ENCODE measurements at places on chromosomes 1 and 21. TPM values are rescaled to one million over a fixed set of nuclear protein-coding genes. Genes with fewer than 3 reads are reported as not detected.

DNA sequence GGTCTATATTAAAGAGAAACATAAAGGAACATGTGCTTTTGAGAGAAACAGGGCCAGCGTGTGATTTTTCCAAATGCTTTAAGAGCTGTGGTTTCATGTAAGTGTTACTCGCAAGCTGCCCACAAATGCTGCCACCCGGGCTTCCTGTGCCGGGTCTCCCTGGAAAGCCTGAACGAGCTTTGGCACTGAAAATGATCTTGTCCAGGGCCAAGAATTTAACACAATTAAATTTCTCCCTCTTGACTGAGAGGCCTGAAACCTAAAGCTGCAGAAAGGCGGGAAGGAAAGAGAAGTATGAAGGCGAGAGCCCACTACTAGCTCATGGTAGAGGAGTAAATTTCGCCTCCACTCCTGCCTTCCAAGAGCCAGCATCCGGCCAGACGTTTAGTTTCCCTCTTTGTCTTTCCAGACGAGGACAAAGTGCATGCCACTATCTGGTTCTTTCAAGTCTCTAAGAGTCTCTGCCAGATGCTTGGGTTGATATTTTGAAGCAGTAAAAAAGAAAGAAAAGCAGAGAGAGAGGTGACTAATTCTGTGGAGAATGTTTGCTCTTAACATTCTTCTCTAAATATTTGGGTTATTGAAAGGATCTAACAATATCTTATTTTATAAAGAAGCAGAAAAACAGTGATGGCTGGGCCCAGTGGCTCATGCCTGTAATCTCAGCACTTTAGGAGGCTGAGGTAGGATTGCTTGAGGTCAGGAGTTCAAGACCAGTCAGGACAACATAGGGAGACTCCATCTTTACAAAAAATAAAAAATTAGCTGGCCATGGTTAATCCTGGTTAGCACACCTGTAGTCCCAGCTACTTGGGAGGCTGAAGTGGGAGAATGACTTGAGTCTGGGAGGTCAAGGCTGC is 100.0 kb upstream of the HNRNPU start:
- no peak for DNase-seq

ALX3 gene
- not detected for total RNA-seq

GRCh38 chr1:67060811-67061218 is 6.9 kb upstream of the SLC35D1 start:
- no peak for DNase-seq

GRCh38 chr1:159132271-159132881 is 39.0 kb upstream of the CADM3 start:
- peak; percentile 71 for DNase-seq

FMO2 gene
- 59.4 TPM for total RNA-seq

DNA sequence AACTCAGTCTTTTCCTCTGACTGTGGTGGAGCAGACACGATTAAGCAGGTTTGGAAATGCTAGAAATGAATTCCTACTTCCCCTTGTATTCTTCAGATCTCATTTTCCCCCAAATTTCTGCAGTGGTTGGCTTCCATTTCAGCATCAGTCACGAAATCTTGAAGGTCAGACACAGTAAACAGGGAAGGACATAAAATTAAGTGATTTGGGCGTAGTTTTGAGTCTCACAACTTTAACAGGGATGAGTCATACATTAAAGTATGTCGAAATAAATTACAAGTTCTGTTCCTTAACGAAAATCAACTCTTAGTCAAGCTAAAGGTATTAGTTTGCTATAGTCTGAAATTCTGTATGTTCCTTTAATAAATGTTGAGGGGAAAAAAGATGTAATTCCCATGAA is 61.1 kb downstream of the HNRNPR start:
- no peak for DNase-seq

DNA sequence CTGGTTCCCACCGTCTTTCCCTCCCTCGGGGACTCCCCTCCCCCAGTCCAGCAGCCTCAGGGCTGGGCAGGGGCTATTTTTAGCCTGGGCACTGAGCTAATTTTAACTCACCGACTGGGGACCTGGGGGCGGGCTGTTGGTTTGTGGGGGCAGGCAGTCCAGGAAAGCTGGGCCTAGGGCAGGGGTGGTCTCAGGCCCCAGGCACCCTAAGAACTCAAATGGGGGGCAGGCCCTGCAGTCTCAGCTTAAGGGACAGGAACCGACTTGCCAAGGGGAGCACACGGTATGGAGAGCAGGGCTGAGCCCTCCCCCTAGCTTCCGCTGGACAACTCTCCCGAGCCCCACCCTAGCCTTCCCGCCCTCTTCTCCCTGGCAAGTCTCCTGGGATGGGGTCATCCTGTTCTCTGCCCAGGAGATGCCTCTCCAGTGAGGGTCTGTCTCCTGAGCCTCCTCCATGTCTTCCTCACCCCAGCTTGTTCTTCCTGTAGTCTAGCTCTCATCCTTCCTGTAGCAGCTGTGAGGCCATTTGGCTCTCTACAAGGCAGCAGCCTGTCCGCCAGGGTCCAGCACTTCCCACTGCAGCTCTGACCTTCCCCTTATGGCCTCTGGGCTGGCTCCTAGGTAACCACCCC is 10.1 kb downstream of the MEF2D start:
- no peak for DNase-seq

DNA sequence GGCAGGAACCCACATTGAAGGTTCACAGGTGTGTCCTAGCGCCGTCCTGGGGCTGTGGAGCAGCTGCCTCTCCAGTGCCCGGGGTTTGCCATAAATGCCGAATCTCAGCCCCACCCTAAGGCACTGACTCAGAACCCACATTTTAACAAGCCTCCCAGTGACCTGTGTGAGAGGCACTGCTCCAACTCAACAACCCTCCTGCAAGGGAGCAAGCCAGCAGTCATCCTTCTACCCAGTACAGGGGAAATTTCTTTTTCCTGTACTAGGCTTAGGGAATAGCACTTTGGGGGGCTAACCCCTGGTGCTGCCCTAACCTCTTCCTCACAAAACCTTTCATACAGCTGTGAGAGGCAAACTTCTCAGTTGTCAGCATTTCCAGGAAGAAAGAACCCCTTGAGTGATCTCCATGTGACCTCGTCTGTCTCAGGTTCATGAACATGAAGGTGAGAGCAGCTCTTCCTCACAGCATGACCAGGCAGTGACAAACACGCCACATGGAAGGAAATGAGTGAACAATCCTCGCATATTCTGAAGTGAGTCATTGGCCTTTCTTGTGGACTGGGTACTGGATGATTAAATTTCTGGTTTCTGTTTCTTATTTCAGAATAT is 11.4 kb upstream of the BCAR3 start:
- DNase-seq: no peak

PROX1 gene
- total RNA-seq: 82.9 TPM

GRCh38 chr1:45205011-45205909 is 1.1 kb downstream of the ZSWIM5 start:
- DNase-seq: no peak

DNA sequence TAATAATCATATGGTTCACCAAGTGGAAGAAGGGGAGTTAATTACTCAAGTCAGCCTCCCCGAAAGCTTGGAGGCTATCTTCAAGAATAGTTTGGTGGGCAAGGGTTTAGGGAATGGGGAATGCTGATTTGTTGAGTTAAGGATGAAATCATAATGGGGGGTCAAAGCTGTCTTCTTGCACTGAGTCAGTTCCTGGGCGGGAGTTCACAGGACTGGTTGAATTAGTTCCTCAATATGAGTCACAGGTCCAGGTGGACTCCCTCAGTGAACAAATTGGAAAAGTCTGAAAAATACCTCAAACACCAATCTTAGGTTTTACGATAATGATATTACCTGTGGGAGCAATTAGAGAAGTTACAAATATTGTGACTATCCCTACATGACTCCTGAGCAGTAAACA is 115.2 kb upstream of the COA6 start:
- no peak for DNase-seq

KIAA0040 gene
- 22.8 TPM for total RNA-seq

DNA sequence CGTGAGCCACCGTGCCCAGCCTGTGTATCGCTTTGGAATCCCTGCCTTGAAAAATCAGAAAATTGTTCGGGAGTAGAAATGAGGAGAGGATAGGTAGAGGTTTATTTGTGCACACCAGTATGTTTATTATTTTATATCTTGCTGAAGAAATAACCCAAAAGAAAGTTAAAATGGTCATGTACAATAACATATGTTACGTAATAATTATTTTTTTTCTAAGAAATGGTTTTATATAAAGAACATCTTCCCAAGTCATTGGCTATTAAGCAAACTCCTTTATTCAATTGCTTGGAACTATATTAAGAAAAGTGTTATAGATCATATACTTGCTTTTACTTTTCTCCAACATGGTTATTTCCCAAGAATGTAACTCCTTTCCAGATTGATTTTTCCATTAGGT is 171.8 kb downstream of the PHTF1 start:
- DNase-seq: no peak

CHRNB2 gene
- total RNA-seq: not detected

DNA sequence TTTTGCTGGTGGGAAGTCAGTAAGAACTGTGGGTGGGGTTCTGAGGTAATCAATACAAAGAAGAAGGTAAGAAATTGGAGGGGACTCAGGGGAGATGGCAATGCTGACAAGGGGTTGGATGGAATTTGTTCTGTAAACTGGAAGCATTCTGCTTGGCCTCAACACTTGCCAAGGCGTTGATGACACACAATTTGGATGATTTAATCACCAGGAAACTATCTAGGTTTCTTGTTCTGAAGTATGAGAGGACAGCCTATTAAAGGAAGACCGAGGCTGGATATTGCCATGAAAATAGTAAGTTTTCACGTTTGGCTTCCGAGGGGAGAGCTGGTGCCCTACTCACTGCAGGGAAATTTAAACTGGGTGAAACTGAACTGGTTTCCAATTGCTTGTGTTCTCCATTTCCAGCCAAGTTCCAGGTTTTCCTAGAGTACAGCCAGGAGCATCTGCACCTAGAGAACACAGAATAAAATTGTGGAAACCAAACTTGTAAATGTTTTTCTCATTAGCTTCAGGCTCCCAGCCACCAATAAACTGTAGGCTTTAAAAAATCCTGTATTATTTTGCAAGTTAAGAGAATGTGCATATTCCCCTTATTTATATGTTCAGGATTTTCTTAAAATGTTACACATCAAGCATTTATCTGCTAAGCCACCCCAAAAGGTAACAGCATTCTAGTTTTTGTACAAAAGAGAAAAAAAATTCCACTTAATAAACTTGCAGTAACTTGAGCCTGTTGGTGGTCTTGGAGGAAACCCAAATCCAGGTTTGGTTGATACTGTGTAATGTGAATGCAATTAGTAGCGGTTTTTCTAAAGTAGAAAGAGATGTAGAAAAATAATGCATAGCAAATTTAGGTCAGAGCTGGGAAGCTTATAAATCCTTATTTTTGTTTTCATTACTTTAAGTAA is 53.8 kb downstream of the ROR1 start:
- DNase-seq: no peak

DNA sequence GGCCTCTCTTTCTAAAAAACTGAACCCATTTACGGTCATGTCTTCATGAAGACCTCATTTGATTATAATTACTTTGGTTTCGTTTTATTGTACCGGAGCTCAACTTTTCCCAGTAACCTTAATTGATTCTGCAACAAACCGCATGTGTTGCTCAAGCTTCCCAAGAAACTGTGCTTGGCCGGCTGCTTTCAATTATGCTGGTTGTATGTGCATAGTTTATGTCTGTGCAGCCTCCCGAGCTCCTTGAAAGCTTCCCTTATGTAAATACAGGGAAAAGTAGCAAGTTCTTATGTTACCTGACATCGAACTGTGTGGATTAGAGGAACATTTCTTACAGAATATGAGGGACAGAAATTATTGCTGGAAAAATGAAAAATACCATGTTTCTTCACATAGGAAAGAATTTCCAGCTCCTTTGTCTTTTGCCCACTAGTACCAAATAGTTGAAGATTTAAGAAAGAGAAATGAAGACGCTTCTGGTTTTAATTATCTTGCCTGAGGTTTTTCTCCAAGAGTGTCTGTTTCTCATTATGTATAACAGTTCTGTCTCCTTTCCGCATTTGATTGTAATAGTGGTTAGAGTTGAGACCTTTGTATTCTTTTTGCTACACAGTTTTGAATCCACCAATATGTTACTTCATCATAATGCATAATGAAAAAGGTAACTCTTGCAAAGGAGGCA is 2.1 kb downstream of the VCAM1 start:
- DNase-seq: no peak

GRCh38 chr1:59979666-59980065 is 53.1 kb upstream of the CYP2J2 start:
- no peak for DNase-seq

DNA sequence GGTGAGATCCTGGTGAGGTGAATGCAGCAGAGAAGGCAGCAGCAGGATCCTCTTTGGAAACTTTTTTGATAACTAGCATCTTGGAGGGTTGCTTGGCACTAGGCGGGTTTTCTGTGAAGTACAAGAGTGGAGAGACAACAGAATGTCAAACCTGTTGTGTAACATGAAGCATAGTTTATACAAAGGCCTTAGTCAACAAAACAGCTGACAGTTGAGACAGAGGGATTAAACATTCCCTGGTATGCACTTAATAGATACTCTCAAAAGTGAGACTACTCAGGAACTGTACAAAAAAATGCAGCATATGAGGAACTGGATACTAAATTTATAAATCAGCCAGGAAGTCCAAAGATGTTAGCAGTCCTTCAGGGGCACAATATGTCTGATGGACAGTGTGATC is 16.4 kb upstream of the CCDC17 start:
- DNase-seq: no peak

DNA sequence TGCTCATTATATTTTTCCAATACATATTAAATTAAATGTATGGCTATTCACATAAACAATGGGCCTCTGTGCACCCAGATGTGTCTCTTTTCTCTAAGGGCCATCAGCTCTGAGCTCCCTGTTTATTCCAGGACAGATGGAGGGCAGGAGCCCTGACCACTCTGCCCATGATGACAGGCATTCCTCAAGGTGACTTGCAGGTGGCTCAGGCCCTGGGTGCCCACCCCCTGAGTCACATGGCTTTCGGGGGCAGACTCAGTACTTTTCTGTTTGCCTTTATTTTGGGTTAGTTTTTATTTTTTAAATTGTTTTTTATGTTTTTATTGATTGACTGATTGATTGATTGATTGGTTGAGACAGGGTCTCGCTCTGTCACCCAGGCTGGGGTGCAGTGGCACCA is 6.4 kb upstream of the LRP8 start:
- peak; percentile 9 for DNase-seq

GRCh38 chr1:53562291-53562980 is 103.2 kb downstream of the DMRTB1 start:
- no peak for DNase-seq

DNA sequence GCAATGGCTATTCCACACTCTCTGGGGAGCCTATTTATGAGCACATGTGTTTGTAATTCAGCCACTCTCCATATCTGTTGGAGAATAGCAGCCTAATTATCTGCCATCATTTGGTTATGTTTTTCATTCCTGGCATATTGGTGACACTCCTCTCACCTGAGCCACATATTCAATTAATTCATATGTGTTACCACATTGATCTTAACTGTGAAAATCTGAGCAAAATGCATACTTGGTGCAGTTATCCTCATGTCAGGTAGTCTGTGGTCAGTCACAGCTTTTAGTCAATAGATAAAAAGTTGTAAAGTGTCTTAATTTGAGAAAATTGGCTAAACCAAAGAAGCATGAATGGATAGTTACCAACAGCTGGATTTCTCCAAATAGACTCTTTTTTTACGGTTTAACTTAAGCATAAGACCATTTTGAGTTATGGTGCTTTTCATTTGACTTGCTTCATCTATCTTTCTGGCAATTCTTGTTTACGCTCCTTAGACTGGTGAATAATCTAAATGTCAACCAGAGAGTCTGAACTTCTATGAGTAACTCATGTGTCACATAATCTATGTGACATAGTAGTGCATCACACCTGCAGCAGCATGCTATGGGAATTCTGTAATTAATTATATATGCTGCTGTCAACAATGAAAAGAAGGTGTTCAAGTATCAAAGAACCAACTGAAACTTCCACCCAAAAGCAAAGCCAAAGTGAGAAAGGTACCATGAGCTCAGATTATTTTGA is 187.7 kb upstream of the SGIP1 start:
- DNase-seq: no peak

Measured in Right ventricle myocardium inferior (tissue), 1 donor.